Psoas muscle (tissue), 8 donors: ENCODE measurements at places on chromosomes 5 and 9.

- DNase-seq, result no peak
Measured at GRCh38 chr5:80516826-80517225, 28.9 kb downstream of the FAM151B start.

DNA sequence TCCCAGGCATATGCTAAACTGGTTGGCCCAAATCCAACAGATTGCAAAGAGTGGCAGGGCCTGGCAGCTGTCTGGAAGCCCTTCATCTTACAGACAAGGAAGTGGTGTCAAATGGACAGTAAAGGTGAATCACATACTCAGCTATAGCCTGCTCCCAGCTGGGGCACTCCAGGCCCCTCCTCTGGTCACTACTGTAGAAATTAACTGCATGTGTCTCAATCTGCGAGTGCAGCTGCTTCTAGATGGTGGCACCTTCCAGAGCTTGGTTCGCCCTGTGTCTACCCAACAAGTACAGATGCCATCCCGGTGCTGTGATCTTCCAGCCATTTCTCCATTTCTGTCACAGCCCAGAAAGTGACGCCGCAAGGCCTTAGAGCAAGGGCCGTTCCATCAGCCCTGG lies 50.2 kb downstream of the OTULIN start:
- DNase-seq, result no peak

DNA sequence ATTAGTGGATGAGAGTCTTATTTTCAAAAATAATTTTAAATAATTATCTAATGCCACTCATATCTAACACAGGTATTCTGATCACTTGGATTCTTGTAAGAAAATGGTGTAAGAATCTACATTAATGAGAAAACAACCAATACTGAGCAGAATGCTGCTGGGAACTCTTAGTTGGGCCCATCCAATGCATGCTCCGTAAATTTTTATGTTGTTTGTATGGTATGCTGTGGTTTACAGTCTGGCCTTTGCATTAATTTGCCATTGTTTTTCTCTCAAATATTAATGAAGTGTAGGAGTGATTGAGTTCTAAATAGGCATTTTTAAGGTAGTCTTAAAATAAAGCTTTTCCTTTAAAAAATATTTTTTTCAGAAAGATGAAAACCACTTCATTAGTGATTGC lies 133.4 kb downstream of the ZSWIM6 start:
- no peak for DNase-seq

- DNase-seq, result no peak
Measured at GRCh38 chr9:136213733-136214132, 8.8 kb upstream of the LHX3 start.

DNA sequence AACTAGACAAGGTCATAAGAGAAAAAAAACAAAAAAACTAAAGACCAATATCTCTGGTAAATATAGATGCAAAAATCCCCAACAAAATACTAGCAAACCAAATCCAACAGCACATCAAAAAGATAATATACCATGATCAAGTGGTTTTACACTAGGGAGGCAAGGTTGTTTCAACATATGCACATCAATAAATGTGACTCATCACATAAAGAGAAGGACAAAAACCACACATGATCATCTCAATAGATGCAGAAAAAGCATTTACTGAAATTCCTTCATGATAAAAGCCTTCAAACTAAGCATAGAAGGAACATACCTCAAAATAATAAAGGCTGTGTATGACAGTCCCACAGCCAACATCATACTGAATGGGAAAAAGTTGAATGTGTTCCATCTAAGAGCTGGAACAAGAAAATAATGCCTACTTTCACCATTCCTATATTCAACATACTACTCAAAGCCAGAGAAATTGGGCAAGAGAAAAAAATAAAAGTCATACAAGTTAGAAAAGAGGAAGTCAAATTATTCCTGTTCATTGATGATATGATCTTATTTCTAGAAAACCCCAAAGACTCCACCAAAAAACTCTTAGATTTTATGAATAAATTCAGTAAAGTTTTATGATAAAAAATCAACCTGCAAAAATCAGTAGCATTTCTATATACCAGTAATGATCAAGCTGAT lies 72.2 kb upstream of the FAM169A start:
- DNase-seq, result no peak

DNA sequence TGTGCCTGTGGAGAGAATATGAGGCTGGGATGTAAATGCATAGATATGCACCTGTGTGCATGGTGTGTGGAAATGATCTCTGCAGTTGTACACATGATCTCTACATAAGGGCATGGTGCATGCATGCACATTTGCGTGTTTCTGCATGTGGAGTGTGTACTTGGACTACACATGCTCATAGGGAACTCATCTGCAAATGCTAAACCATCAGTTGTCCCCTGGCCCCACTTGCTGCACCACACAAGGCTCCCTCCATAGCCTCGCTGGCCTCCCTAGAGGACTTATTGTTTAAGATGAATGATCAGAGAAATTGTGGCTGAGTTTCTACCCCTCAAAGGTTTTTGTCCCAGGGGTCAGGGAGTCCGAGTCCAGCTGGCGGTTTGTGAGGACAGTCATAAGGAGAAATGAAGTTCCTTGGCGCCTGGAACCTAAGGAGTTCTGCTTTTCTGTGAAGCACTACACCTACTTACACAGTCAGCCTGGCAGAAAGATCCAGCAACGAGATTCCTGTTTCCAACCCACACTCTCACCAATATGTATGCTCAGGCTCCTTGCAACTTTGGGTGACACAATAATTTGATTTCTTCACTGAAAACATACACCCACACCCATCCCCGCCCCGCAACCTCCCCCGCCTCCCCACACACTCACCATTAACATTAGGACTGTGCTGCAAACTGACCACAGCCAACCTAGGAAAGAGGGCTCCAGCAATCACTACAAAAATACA lies 79.9 kb upstream of the CPEB4 start:
- DNase-seq, result no peak

GRCh38 chr9:115989831-115990230 lies 163.8 kb upstream of the PAPPA start:
- no peak for DNase-seq

DNA sequence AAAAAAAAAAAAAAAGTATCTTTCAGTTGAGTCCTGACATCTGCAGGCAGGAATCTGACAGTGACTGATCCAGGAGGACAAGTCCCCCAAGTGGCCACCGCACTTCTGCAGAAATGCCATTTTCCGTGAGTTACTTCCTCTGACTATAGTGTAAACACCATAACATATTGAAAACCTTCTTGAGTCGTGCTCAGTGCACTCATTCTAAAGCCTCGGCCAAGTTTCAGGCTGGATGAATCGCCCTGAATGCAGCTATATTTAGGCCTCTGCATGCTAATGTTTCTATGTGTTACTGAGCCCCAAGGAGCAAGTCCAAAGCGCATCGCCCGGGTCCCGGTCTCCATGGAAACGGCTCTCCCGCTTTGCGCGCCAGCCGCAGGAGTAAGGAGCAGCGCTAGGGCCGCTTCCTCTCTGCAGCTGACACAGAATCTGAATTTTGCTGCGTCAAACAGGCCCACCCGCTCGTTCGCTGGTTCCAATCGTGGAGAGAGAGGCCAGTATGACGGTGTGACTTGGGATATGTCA lies 335.4 kb downstream of the MSX2 start:
- peak; percentile 24 for DNase-seq

- DNase-seq, result no peak
Measured at GRCh38 chr9:110338143-110338542, 480 bp upstream of the TXNDC8 start.

DNA sequence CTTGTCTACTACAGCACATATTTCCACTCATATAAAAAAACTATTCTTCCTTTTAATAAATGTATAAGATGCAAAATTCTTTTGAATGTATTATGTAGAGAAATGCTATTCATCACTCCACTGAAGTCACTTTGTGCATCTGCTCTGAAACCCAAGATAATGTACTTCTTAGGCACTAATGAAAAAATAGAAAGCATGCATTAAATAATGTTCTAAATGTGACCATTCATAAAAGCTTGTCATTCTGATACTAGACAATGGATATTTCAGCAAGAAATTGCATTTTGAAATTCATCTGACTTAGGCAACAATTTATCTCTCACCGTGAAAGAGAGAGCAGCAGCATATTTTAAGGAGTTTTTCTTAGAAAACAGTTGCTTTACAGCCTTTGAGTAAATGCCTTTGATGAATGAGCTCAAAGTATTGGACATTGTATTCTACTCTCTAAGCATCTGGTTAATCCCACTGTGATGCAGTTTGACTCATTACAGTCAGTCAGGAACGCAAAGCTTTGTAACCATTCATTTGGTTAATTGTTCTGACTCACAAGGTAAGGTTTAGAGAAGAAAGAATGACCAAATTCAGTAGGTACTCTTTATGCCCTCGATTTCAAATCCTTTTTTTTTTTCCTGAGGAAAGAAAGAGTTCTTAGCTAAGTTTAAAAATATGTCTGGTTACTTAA lies 2233.8 kb upstream of the C9orf72 start:
- no peak for DNase-seq

DNA sequence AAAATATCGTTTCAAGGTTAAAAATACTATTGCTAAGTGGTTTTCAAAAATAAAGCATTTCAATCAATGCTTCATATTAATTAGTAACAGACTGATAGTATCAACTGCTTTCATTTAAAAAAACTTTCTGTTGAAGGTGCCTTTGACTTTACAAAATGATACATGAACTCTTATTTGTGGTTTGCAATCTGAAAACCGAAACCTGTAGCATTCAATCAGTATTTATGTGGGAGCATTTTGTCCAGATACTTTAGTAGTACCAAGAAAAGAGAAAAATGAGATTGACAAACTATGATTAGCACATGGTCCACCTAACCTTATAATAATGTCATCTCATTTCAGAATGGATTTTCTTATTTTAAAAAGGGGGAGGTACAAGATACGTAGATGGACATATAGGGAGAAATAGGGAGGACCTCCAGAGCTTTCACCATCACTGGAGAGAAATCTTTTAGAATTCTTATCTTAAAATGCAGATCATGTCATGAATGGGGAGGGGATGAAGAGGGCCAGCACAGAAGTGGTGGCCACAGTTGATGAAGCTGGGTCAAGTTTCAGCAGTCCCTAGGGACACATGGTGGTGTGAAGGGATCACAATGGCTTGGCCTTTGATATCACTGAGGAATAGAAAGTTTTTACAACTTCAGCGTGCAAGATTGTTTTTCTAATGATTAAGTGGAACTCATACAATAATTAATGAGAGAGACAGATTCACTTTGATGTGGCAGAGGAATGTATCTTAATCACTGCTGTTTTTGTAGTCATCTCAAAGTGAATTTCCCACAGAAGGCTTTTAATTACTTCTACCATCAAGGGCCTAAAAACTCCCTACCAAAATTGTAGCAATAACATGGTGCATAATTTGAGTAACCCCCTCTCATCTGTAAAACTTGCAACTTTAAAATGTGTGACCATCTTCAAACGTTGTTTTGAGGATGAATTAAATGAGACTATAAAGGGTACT lies 322.3 kb upstream of the EDIL3 start:
- DNase-seq, result no peak

GRCh38 chr5:105167092-105167491 lies 1604.5 kb upstream of the NUDT12 start:
- no peak for DNase-seq

GRCh38 chr5:42858687-42859086 lies 47.0 kb upstream of the SELENOP start:
- DNase-seq, result no peak

GRCh38 chr9:36345103-36345846 lies 54.8 kb downstream of the RNF38 start:
- no peak for DNase-seq

- DNase-seq, result no peak
Measured at GRCh38 chr9:114180696-114181606, 25.6 kb downstream of the COL27A1 start.

DNA sequence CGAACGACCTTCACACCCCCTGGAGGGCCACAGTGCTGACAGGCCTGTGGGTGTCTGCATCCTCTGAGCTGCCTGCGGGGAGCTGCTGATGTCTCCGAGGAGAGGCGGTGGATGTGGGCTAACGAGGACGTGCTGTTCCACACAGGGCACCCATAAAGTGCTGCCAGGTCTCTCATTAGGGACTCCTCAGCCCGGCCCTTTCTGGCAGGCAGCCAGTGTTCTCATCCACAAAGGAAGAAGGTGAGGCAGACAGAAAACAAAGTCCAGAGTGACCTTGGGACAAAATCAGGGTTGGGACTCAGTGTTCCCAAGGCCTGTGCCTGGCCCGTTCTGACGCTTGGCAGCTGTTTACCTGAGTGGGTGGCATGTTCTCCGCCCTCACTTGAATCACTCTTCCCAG lies 29.3 kb downstream of the CARTPT start:
- peak; percentile 12 for DNase-seq

GRCh38 chr5:35908228-35908627 lies 30.2 kb downstream of the CAPSL start:
- no peak for DNase-seq

DNA sequence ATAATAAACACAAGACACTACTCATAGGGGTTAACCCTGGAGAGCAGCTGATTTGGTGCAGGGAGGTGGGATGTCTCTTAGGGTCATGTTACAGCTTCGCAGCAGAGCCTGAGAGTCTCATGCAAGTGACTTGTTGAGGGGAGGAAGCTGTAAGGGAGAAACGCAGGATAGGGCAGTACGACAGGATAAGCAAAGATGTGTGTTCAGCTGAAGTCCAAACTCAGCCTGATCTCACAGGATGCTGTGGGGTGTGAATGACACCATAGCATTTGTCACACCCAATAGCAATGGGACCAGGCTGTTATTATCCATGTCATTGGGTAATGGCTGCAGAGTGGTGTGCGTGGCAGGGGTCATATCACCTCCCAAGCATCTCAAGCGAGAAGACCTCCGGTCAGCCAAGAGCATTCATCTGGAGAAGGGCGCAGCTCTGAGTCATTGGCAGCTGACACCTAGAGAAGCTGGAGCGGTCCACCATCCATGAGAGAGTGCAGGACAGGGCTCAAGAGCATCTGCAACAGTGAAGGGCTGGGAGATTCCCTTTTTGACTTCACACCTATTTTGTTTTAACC lies 49.2 kb upstream of the RPL26L1 start:
- DNase-seq, result no peak

DNA sequence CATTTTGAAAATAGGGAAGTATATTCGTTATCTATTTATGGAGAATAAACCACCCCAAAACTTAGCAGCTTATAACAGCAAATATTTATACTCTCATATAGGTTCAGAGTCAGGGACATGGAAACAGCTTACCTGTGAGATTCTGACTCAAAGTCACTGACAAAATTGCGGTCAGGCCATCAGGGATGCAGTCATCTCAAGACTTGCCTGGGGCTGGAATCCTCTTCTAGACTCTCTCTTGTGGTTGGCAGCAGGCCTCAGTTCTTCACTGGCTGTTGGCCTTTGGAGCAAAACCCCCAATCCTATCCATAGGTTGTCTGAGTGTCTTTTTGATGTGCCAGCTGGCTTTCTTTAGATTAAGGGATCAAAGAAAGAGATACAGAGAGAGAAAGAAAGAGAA lies 275.6 kb downstream of the SEC61B start:
- DNase-seq, result no peak

GRCh38 chr5:134732819-134733218 lies 5.5 kb upstream of the CAMLG start:
- no peak for DNase-seq

DNA sequence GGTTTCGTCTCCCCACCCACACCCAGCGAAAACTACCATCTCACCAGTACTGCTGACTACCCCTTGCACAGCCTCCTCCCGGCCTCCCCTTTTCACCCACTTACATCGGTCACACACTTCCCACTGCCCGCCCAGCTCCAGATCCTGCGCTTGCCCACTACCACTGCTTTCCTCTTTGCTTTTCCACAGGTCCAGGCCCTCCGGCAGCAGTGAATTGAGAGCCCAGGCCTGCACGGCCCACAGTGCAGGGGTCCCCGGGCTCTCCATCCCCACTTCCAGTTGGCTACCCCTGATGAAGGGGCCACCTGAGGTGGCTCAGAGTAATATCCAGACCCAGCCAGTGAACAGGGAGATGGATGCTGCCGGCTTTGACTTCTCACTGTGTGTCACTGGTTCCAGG lies 120.2 kb upstream of the FSTL4 start:
- DNase-seq, result no peak

GRCh38 chr5:16891033-16891432 lies 45.1 kb downstream of the MYO10 start:
- DNase-seq, result no peak
